ENCODE measurements at places on chromosomes 1 and 21.

- H3K36me3 ChIP-seq: peaks cover 4% of the 10 kb centered on the region
- no peak overlapping the region for H3K27ac ChIP-seq
These were observed 33.1 kb downstream of the IARS2 start for GRCh38 chr1:220127076-220127475.

- no peak for DNase-seq
- no peak overlapping the region for H3K4me3 ChIP-seq
- H3K36me3 ChIP-seq: no peaks in the 10 kb centered on the region
- H3K4me1 ChIP-seq: no peaks in the 10 kb centered on the region
These were observed 10.3 kb upstream of the VWA5B1 start for GRCh38 chr1:20280341-20280740.

GRCh38 chr1:69073176-69073575, 494.5 kb upstream of the LRRC7 start:
- H3K4me1 ChIP-seq: no peaks in the 10 kb centered on the region
- H3K4me3 ChIP-seq: no peak overlapping the region
- H3K36me3 ChIP-seq: no peaks in the 10 kb centered on the region
- H3K27ac ChIP-seq: no peak overlapping the region
- no peaks in the 10 kb centered on the region for H3K27me3 ChIP-seq
- DNase-seq: no peak

GRCh38 chr1:167776151-167776550, 54.4 kb downstream of the MPZL1 start:
- no peaks in the 10 kb centered on the region for H3K36me3 ChIP-seq
- peaks cover 20% of the 10 kb centered on the region for H3K4me1 ChIP-seq
- no peak overlapping the region for H3K4me3 ChIP-seq

- no peak overlapping the region for H3K27ac ChIP-seq
- DNase-seq: no peak
- H3K4me3 ChIP-seq: no peak overlapping the region
- H3K27me3 ChIP-seq: no peaks in the 10 kb centered on the region
These were observed 89.6 kb downstream of the NFIA start for GRCh38 chr1:61171974-61172373.

- H3K27me3 ChIP-seq: no peaks in the 10 kb centered on the region
- no peaks in the 10 kb centered on the region for H3K4me1 ChIP-seq
These were observed 25.8 kb downstream of the MFSD2A start for GRCh38 chr1:39980555-39981313.

DNA sequence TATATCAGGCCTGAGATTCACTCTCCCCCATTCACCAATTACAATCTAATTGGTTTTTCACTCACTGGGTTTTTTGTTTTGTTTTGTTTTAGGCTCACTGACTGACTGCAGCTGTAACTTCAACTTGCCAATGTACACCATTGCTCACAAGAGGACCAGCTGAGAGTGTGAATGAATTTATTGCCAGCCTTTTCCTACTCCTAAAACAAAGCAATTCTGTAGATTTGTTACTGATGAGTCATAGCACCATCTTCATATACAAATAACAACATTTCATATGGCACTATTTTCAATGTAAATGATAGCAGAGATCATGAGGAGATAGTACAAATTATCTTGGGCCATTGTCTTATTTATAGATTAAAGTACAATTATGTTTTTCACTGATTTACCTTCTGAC, 76.0 kb upstream of the DPYD start:
- H3K27ac ChIP-seq: no peak overlapping the region
- no peaks in the 10 kb centered on the region for H3K27me3 ChIP-seq
- H3K4me1 ChIP-seq: peaks cover 12% of the 10 kb centered on the region
- no peak overlapping the region for H3K4me3 ChIP-seq

DNA sequence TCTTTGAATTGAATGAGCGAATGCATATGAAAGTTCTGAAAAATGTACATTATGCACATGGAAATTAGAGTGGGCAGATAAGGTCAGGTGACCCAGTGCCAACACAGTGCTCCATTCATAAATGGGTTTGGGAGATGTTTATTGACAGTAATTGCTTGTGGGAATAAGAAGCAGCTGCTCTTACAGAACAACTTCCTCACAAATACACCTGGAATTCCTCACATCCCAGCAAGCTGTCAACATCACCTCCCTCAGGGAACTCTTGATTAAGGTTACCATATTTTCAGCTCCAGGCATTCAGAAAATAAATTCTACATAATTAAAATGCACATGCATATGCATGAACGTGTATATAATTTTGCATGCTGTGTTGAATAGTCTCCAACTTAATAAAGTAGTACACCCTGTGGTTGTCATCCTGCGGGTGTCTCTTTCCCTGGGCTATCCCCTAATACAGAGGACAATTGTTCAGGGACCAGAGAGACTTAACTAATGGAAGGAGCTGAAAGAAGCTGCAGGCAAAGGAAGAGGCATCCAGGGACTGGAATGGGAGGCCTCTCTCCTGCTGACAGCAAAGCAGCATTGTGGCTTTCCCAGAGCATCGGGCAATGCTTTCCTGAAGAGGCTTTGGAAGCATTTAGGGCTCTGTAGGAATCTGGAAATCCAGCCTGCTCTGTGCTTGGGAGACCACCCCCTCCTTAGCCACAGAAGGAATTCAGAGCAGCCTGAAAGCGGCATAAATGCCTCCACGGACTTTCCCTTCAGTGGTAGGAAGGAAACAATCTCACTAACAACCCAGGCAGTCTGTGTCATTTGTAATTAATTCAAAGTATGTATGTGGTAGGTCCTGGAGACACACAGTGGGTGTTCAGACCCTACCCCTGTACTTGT, 55.2 kb upstream of the GNG12 start:
- no peak overlapping the region for H3K4me3 ChIP-seq
- peak overlapping the region; percentile 42 for H3K27ac ChIP-seq
- peaks cover 30% of the 10 kb centered on the region for H3K4me1 ChIP-seq
- H3K36me3 ChIP-seq: no peaks in the 10 kb centered on the region

DNA sequence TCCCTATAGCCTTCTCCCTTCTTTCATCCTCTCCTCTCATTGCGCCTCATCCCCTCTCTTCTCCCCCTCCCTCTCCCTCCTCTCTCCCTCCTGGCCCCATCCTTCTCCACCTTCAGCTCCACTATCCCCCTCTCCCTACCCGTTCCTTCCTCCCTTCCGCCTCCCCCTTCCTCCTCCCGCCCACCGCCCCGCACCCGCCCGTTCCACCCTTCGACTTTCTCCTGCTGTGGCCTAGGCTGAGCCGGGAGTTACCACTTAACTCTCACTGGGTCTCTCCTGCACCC, 1.6 kb downstream of the NPR1 start:
- H3K27me3 ChIP-seq: peaks cover 5% of the 10 kb centered on the region
- no peak for DNase-seq
- no peak overlapping the region for H3K4me3 ChIP-seq
- H3K27ac ChIP-seq: no peak overlapping the region
- peaks cover 11% of the 10 kb centered on the region for H3K4me1 ChIP-seq

GRCh38 chr1:97441966-97442365, 478.9 kb downstream of the DPYD start:
- H3K27me3 ChIP-seq: no peaks in the 10 kb centered on the region
- H3K27ac ChIP-seq: no peak overlapping the region
- no peak for DNase-seq

DNA sequence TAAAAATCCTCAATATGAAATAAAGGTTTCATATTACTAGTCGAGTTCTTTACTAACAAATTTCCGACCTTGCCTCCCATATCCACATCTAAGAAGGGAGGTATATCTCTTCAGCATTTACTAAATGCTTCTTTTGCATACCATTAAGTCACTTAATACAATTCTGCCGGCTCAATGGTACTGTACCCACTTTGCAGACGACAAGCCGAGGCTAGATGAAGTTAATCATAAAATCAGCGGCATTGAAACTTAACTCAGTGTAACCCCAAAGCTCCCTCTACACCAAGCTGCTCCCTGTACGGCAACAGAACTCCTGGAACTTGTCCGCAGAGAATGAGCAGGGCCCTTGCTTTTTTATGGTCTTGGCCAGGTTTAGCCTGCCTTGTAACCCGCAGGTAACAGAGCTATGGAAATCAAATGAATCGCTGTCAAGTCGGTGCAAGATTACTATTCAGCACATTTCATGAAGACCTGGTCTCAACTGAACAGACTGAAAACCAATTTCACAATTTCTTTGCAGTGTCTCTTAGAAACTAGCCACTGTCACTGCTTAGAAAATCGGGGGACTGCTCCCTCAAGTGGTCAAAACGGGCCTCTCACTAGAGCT, 738 bp downstream of the INTS7 start:
- H3K4me1 ChIP-seq: peaks cover 33% of the 10 kb centered on the region
- no peaks in the 10 kb centered on the region for H3K36me3 ChIP-seq
- H3K4me3 ChIP-seq: peak overlapping the region; percentile 89
- peak overlapping the region; percentile 9 for H3K27ac ChIP-seq
- no peaks in the 10 kb centered on the region for H3K27me3 ChIP-seq

DNA sequence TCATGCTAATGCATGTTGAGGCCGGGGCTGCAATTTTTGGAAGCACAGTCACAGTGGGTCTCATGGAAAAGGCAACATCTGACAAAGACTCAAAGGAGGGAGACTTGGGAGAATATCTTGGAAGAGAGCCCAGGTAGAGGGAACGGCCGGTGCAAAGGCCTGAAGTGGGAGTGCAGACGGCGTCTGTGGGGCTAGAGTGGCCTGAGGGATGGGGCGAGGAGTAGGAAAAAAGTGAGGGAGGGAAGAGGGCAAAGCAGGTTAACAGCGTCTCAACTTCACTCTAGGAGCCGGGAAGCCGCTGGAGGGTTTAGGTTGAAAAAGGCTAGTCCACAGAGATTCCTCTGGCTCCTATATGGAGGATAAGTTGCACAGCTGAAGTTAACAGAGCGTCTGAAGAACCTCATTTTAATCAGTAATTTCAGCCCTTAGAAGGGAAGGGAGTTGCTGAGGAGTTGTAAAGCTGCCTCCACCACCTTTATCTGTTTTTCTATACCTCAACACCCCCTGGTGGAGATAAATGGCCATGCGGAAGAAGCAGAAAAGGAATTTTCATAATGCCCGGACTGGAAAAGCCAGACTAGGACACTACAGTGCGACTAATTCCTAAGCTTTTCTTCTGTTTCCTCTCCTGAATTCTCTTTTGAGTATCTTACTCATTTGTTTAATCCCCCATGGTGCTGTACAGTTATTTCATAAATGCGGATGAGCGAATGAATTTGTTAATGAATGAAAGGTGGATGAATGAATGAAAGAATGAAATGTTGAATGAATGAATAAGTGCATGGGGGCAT, 78.7 kb upstream of the ZNF281 start:
- H3K27me3 ChIP-seq: peaks cover 2% of the 10 kb centered on the region
- peaks cover 10% of the 10 kb centered on the region for H3K4me1 ChIP-seq
- DNase-seq: peak; percentile 72
- no peak overlapping the region for H3K27ac ChIP-seq
- no peaks in the 10 kb centered on the region for H3K36me3 ChIP-seq

DNA sequence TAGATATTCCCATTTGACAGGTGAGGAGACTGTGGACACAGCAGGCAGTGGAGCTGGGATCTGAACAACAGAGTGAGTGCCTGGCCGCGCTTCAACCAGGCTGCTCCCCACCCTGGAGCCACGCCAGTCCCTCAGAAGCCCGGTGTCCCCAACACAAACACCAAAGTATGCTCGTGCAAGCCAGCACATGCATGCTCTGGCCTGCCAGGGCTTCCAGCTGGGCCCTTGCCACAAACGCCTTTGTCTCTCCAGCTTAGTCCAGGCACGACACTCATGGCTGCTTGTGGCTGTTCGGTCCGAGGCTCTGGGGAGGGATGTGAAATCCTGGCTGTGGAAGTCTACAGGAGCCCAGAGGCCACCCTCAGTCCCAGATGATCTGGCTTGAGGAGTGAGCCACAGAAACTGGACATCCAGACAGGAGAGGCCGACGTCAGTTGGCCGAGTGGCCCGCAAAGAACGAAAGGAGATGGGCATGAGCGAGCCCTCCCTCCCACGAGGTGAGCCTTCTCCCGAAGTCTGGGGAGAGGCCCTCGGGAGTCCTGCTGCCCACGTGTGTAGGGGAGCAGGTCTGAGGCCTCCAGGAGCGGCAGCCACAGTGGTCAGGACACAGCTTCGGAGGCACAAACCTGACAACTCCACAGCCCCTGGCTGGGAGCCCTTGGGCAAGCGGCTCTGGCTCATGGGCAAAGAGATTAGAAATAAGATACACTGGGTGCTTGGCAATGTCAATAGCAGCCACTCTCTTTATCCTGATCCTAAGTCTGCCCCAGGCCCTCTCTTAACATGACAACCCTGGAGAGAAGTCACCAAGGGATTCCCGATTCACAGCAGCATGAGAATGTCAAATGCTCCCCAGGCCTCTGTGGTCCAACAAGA, 117.1 kb upstream of the IFFO2 start:
- no peaks in the 10 kb centered on the region for H3K4me1 ChIP-seq
- no peak for DNase-seq
- no peak overlapping the region for H3K4me3 ChIP-seq
- peaks cover 55% of the 10 kb centered on the region for H3K36me3 ChIP-seq
- no peaks in the 10 kb centered on the region for H3K27me3 ChIP-seq

- no peaks in the 10 kb centered on the region for H3K36me3 ChIP-seq
- DNase-seq: no peak
- H3K27me3 ChIP-seq: no peaks in the 10 kb centered on the region
- no peaks in the 10 kb centered on the region for H3K4me1 ChIP-seq
These were observed 81.6 kb downstream of the ST6GALNAC5 start for GRCh38 chr1:76948846-76949245.

GRCh38 chr1:109133002-109133706, 19.2 kb downstream of the ELAPOR1 start:
- H3K36me3 ChIP-seq: no peaks in the 10 kb centered on the region
- H3K4me3 ChIP-seq: no peak overlapping the region
- no peaks in the 10 kb centered on the region for H3K27me3 ChIP-seq
- no peaks in the 10 kb centered on the region for H3K4me1 ChIP-seq
- no peak for DNase-seq
- no peak overlapping the region for H3K27ac ChIP-seq

- no peak within 1 kb of the TSS for H3K27ac ChIP-seq
- no peaks in the 10 kb centered on the region for H3K4me1 ChIP-seq
- no peak for DNase-seq
These were observed at the start of gene LRRN2 for GRCh38 chr1:204685236-204686006. LRRN2 (minus strand) TSS chr1:204685738; CDS start chr1:204619992, 65,746 bp downstream.

- H3K27me3 ChIP-seq: no peaks in the 10 kb centered on the region
- H3K4me3 ChIP-seq: no peak overlapping the region
- no peaks in the 10 kb centered on the region for H3K36me3 ChIP-seq
- H3K4me1 ChIP-seq: peaks cover 22% of the 10 kb centered on the region
- DNase-seq: peak; percentile 74
These were observed 11.1 kb downstream of the ATP6V1G3 start for GRCh38 chr1:198529414-198529813.

DNA sequence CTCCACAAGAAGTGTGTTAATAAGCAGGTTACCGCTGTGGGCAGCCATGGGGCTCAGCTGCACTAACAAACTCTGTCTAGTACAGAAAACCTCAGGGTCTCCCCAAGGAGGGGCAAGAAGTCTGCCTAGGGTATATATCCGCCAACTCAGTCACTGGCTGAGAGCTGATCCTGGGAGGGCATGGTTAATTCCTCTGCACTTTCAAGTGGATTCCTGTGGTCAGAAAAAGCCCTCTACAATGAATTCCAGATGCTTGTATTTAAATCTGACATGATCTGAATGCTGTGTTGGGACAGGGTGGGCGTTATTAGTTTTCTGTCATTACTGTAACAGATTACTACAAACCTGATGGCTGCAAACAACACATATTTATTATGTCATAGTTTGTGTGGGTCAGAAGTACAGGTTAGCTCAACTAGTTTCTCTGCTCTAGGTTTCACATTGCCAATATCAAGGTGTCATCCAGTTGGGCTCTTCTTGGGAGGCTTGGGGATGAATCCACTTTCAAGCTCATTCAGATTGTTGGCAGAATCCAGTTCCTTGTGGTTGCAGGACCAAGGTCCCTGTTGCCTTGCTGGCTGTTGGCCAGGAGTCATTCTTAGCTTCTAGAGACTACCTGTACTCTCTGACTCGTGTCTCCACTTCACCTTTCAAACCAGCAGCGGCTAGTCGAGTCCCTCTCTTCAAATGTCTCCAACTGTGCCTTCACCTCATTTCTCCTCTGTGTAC, 8.0 kb upstream of the SELE start:
- no peaks in the 10 kb centered on the region for H3K27me3 ChIP-seq
- no peak overlapping the region for H3K27ac ChIP-seq
- H3K36me3 ChIP-seq: no peaks in the 10 kb centered on the region
- H3K4me3 ChIP-seq: no peak overlapping the region
- H3K4me1 ChIP-seq: peaks cover 26% of the 10 kb centered on the region
